GM12878 (cell line): ENCODE measurements at places on chromosomes 5 and 9. TPM values are rescaled to one million over a fixed set of nuclear protein-coding genes. Genes with fewer than 3 reads are reported as not detected.

The C6 gene
- polyA plus RNA-seq = not detected in 2 replicates

The SLC6A7 gene
- polyA plus RNA-seq = not detected in 2 replicates

The SDHA gene
- 193 and 197 TPM in 2 replicates for polyA plus RNA-seq

The SAPCD2 gene
- polyA plus RNA-seq = 5.3 and 7.7 TPM in 2 replicates

The ALDOB gene
- polyA plus RNA-seq = not detected in 2 replicates

The LHX2 gene
- 1.4 and 2.6 TPM in 2 replicates for polyA plus RNA-seq

The GTF2H2 gene
- polyA plus RNA-seq = 45.6 and 58.7 TPM in 2 replicates

The INSL4 gene
- not detected in 2 replicates for polyA plus RNA-seq

The PTPRD gene
- 0.01 TPM in 1 of 2 replicates, not detected in the other for polyA plus RNA-seq

The RABL6 gene
- polyA plus RNA-seq = 35.2 and 41.0 TPM in 2 replicates

The PCSK1 gene
- polyA plus RNA-seq = 0.15 and 0.24 TPM in 2 replicates

The ST8SIA4 gene
- polyA plus RNA-seq = 20.3 and 22.0 TPM in 2 replicates

The CHSY3 gene
- polyA plus RNA-seq = not detected in 2 replicates

The F2RL1 gene
- not detected in 2 replicates for polyA plus RNA-seq
